ENCODE measurements at places on chromosomes 11 and 22.

GRCh38 chr11:110355011-110355744 is 58.8 kb upstream of the RDX start:
- no peak for DNase-seq

DNA sequence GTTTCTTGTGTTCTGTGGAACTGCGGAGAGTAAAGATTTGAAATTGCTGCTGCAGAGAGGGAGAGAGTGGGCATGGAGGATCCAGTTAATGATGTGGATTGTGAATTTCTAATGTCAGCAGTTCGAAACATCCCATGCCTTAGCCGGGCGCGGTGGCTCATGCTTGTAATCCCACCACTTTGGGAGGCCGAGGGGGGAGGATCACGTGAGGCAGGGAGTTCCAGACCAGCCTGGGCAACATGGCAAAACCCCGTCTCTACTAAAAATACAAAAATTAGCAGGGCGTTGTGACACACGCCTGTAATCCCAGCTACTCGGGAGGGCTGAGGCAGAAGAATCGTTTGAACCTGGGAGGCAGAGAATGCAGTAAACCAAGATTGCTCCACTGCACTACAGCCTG is 1.1 kb upstream of the CAVIN3 start:
- DNase-seq: no peak

DNA sequence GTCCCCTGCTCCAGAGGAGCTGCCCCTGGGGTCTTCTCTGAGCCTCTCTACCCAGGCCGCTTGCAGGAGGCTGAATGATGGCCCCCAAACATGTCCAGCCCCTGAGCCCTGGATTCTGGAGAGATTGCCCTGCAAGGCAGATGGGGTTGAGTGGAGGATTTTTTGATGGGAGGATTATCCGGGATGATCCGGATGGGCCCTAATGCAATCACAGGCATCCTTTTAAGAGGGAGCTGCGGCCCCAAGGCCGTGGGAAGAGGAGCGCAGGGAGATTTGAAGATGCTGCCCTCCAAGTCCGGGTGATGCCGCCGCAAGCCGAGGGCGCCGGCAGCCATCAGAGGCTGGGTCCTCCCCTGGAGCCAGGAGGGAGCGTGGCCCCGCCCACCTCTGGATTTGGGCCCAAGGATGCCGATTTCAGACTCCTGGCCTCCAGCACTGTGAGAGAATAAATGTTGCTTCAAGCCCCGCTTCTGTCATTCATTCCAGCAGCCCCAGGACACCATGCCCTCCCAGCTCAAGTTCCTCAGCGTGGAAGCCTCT is 66.0 kb downstream of the WNT7B start:
- no peak for DNase-seq

DNA sequence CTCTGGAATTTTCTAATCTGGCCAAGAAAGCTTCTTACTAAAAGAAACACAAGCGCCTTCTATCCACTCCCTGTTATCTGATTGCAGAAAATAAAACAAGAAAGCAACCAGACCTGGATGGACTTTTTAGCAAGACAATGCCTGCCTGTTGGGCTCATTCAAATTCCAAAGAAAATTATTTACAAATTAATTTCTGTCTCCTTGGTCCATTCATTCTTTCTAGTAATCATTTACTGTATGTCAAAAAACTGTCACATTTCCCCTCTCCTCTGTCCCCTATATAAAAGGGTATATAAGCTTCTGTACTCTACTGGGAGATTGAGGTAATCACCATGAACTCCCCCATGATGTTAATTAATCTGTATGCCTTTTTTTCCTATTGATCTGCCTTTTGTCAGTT is 279.9 kb downstream of the DLG2 start:
- DNase-seq: no peak

DNA sequence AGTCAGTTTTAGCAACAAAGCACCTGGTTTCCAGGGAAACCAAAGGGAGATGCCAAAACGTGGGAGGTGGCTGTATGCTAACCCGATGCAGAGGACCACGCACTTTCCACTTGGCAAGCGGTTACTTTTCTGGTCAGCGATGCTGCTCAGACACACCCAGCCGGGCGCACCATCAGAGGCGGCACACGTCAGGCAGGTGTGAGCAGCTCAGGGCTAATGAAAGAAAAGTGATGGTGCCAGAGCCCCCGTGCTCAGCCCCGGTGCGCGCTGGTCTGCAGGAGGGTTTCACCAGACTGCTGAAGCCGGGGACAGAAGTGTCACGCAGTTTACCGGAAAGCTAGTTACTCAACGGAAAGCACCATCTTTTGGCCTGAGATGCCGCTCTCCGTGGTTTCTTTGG is 5.7 kb downstream of the LTO1 start:
- DNase-seq: no peak

- no peak for DNase-seq
These were observed 1273.7 kb downstream of the LRRC4C start for GRCh38 chr11:40185793-40186192.

DNA sequence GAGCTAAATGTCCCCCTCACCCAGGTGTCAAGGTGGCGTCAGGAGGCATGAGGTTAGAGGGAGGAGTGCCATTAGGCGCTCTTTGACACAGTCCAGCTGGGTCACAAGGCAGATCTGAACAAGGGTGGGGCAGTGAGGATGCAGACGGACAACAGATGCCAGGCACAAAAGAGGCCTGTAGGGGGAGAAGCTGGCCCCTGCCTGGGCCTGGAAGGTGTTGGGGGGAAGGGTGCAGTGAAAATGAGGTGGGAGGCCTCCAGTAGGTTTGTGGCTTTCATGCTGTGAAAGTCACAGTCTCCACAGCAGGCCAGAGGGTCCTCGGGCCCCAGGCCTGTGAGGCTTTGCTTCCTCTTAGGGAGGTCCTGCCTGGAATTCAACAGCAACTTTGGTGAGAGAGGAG is 85.0 kb upstream of the PLET1 start:
- no peak for DNase-seq

DNA sequence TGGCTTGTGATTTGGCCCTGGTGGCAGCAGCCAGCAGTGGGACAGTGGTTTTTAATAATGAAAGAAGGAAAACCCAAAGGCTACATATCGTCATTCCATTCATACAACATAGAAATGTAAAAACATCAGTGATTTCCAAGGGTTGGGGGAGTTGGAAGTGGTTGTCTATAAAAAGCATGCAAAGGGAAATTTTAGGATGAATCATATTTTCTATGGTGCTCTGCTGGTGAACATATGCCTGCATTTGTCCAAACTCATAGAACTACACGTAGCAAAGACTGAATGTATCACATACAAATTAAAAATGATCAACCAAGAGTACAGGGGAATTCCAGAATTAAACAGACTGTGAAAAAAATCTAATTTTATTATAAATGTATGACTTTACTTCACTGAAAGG is 11.1 kb downstream of the OR5B3 start:
- no peak for DNase-seq

- DNase-seq: no peak
These were observed 19.2 kb downstream of the DDI1 start for GRCh38 chr11:104055596-104055995.

- no peak for DNase-seq
These were observed 2.6 kb downstream of the TAGLN start for GRCh38 chr11:117201658-117202305.

GRCh38 chr11:73856031-73856567 is 20.5 kb downstream of the COA4 start:
- no peak for DNase-seq

GRCh38 chr11:101407324-101407723 is 176.5 kb downstream of the TRPC6 start:
- DNase-seq: no peak

DNA sequence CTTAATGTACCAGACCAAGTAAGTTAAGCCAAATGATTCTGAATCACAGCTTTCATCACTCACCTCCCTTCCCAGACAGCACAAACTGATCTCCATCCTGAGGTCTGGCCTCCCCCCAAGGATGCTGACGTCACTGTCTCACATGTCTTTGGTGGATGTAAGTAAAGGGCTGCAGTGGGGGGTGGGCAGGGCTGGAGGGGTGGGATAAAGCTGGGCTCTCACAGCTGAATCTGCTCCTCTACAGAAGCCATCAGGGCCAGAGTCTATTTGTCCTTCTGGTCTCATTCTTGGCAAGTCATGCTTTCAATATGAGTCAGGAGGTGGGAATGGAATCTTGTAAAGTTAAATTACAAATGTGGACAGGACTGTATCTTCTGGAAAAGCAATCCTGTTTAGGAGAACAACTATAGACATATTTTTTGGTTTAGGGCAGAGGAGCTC is 32.7 kb downstream of the P4HA3 start:
- DNase-seq: no peak

GRCh38 chr22:29299136-29299900 is 7.1 kb upstream of the GAS2L1 start:
- no peak for DNase-seq

DNA sequence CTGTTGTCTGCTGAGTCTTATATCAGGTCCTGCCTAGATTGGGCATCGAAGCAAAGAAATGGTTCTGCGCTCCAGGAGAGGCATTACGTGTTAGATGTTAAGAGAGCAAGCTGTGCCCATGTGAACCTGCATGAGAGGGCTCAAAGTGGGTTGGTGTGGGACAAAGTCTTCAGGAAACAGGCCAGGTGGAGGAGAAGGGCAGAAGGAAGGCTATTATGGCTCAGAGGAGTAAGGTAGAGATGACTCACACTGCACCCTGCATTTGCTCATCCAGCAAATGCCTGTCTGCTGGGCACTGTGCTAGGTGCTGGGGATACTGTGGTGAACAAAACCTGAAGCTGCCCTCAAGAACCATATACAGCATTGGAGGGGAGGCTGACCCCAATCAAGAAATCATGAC is 5.8 kb downstream of the USP35 start:
- DNase-seq: no peak

DNA sequence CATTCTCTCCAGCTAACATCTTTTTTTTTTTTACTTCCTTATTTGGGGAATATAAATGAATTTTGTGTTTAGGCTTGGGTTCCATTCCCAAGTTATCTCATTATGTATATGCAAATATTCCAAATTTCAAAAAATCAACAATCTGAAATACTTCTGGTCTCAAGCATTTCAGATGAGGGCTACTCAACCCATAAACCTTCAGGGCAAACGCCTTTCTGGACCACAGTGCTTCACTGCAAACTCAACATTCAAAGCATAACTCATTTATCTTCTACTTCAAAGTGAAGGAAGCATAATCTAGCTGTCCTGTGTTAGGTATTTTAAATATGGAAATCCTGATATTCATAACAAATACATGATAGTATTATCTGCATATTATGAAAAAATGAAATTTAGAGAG is 161.7 kb upstream of the PGR start:
- no peak for DNase-seq

DNA sequence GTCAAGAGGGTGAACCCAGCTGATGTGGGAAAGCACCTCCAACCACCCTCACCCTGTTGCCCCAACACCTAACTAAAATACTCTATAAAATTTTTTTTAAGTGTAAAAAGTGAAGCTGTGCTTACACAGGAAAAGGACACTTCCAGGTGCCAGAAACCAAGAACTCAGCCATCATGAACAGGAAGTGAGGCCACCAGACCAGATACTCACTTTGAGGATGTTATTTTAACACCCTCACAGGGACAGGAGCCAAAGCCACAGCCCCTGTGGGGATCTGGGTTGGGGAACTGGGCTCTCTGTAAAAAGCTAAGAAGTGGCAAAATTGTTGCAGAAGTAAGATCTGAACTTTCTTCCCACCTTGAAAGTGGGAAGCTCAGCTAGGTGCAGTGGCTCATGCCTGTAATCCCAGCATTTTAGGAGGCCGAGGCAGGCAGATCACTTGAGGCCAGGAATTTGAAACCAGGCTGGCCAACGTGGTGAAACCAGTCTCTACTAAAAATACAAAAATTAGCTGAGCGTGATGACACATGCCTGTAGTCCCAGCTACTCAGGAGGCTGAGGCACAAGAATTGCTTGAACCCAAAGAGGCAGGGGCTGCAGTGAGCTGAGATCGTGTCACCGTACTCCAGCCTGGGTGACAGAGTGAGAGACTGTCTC is 3.8 kb downstream of the RSPH14 start:
- peak; percentile 89 for DNase-seq

- no peak for DNase-seq
These were observed 9.3 kb upstream of the MRGPRD start for GRCh38 chr11:68989936-68990606.

- DNase-seq: no peak
These were observed 174.7 kb upstream of the MTNR1B start for GRCh38 chr11:92794783-92795182.

DNA sequence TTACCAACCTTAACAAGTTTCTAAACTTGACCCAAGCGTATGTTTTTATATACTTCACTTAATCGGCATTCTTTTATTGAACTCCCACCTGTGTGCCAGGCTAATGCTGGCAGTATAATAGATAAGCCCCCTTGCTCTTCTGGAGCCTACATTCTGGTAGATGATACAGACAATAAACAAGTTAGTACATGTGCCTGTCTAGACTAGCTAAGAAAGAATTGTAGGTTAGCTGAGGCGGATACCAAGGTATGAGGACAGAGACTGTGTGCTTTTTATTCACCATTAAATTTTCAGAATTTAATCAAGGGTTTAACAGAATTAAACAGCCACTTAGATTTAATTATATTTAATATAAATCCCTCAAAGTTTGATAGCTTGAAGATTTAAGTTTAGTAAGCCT is 45.7 kb downstream of the TTC17 start:
- no peak for DNase-seq

GRCh38 chr11:33894398-33894746 is 2.5 kb upstream of the LMO2 start:
- no peak for DNase-seq

GRCh38 chr22:24271386-24271854 is 789 bp downstream of the SPECC1L start:
- DNase-seq: no peak

DNA sequence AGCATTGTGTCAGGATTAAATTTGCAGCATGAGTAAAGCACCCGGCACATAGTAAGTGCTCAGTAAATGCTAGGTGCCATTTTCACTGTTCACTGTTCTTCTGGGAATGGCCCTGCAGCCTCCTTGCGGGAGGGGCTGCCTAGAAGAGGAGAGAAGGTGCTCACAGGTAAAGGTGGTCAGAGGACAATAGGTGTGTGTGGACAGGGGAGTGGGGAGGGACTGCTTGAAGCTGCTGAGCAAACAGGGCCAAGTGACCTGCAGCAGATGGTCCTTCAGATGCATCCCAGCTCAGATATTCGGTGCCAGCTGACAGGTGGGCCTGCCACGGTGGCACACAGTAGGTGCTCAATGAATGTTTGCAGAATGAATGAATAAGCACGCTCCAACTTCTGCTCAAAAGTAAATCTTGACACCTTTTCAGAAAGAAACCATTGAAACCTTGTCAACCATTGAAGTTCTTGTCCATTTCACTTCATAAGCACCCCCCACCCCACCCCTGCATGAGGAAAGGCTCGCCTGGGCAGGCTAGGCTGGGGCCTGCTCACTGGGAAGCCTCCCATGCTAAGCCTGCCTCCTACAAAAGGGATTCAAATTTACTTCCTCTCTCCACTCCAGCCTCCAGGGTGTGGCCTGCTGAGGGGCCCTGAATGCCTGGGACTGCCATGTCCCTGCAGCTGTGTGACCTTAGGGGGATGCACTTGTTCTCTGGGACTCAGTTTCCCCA is 1.6 kb downstream of the KIAA0930 start:
- DNase-seq: no peak

Measured in OCI-LY7 (cell line).